ENCODE measurements at places on chromosomes 6 and 20.

GRCh38 chr6:15527838-15528617 lies 134.8 kb downstream of the DTNBP1 start:
- no peak for DNase-seq

DNA sequence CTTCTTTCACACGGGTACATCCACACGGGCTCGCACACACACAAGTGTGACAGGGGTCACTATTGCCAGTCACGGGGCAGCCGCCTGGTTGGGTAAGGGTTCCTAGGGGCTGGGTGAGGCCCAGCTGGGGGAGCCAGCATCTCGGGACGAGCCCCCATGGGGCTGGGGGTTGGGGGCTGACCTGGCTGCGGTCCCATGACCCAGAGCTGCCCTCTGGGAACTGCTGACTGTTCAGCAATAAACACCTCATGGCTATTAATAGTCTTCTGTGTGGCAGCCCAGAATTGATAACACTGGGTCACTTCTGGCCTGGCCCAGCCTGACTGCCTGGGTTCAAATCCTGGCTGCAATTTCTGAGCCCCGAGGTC lies 23.8 kb downstream of the VEGFA start:
- no peak for DNase-seq

DNA sequence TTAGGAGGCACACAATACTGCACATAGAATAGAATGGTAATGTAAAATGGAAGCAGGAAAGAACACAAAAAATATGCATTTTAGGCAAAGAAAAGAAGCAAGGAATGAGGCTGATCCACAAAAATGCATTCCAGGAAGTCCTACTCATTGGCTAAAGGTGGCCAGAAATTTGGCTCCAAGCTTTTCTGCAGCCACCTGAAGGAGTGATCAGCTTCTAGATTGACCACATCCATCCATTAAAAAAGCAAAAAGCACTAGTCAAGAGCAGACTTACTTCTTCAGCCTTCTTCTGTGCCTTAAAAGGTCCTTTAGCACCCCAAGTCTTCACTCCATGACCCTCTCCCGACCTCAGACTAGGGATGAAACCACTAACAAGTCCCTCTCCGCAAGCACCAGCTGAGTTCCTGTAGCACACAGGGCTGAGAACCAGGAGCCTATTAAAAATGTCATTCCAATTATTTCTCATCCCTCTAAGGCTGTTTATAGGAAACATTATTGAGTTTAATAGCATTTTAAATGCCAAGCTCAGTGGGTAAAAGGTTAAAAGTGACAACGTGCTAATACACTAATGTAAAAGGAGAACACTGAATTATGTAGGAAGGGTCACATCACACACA lies 36.5 kb downstream of the TRAM2 start:
- DNase-seq: no peak

DNA sequence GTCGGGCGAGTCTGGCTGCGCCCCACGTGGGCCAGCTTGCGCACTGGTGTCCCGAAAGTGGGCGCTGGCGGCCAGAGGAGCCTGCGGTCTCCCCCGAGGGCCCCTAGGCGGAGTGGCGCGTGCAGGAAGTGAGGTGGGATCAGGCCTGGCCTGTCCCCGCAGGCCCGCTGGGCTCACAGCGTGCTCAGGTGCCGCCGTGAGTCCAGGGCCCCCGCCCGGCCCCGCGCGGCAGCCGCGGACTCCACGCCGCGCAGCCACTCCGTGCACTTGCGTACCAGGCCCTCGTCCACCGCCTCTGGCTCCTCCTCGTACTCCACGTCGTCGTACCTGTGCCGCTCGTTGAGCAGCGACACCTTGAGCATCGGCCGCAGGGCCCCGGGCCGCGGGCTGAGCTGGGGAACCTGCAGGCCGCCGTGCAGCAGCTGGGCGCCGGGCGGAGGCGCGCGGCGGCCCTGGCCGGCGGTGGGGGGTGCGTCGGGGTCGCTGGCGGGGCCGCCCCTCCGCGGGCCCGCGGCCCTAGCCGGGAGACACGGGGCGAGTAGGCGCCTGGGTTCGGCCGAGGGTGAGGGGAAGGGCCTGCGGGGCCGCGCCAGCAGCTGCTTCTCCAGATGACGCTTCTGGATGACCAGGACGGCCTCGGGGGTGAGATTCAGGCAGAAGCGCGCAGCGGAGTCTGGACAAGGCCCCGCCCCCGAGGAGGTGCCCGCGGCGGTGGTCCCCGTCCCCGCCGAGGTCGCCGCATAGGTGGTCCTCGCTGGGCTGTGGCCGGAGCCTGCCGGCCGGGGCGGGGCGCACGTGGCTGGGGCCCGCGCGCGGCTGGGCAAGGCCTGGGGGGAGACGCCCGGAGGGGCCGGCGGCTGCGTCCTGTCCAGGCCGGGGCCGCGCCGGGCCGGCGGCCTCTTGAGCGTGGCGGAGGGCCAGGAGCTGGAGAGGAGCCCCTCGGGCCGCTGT lies 835 bp downstream of the PRR18 start:
- no peak for DNase-seq

DNA sequence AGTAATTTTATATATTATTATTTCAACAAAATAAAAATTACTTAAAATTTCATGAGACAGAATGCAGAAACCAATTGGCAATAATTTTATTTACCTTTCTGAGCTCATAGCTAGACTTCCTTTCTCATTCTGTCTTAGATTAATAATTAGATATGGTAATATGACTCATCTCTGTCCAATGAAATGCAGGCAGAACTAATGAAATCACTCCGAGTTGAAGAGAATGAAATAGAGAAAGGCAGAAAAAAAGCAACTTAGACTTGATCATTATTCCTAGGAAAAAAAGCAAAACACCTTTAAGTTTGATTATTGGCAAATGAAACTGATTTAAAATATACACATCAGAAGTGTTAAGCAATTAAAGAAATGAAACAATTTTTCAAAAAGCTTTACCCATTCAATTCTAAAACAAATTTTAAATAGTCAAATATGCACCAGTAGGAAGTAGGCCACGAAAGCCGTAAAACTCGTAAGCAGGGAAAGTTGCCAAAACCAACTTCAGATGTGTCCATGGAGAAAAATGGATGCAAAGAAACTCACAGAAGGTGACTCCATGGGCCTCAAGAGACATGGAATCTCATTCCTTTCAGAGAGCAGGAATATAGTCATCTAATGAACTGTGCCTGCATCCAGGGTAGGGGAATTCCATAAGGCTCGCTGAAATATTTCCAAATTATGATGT lies 293.8 kb upstream of the RGS17 start:
- DNase-seq: no peak
